ENCODE measurements at places on chromosomes 6 and 20.
A peak's percentile ranks its signal among the peaks of the same experiment; 100 is the strongest.

DNA sequence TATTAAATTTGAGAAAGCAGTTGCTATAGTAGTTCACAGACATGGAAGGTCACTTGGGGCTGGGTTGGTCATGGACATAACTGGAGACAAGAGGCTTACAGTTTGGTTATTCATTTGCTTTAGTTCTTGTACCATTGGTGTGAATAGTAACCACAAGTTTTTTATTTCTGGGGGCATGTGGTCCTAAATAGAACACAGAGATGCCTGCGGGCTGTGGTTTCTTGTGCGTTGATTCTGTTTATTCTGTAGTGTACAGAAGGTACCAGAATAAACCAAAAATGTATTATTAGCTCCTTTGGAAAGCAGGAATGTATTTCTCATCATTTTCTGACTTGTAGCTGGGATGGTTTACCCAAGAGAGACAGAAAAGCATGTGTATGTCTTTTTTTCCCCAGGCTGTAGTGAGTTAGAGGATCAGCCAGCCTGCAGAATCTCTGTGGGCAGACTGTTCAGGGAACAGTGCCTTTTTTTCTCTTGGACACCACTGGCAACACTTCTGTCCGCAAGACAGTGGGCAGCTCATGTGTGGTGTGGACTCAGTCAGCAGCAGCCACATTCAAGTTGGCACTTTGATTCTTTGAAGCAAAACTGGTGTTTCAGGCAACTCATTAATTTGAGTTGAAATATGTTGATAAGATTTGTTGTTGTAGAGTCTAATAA, 122.1 kb downstream of the LRRC1 start:
- no peak for DNase-seq

- DNase-seq = peak; percentile 81
These were observed 5.5 kb upstream of the PROCR start for GRCh38 chr20:35166242-35166830.

- DNase-seq = no peak
These were observed 224.5 kb downstream of the GMDS start for GRCh38 chr6:2020909-2021308.

GRCh38 chr6:52612336-52613054, 35.6 kb upstream of the TRAM2 start:
- no peak for DNase-seq

DNA sequence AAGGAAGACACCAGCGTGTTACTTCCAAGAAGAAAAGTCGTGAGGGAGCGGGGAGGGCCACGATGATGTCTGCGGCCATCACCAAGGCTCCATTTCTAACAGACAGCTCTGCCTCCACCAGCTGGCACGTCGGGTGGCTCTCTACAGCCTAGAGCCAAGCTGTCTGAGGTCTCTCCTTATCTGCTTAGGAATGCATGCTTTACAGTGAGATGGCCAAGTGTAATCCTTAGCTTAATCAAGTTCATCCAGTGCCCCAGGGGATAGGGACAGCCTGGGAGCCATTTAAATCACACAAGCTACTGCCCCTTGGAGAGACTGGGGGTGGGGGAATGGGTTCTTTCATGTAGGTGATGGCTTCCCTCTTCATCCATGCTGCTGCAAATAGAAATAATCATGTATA, 213.8 kb upstream of the CST7 start:
- no peak for DNase-seq

All from left cardiac atrium (tissue), 4 donors.